ENCODE measurements at places on chromosomes 11 and 22.

DNA sequence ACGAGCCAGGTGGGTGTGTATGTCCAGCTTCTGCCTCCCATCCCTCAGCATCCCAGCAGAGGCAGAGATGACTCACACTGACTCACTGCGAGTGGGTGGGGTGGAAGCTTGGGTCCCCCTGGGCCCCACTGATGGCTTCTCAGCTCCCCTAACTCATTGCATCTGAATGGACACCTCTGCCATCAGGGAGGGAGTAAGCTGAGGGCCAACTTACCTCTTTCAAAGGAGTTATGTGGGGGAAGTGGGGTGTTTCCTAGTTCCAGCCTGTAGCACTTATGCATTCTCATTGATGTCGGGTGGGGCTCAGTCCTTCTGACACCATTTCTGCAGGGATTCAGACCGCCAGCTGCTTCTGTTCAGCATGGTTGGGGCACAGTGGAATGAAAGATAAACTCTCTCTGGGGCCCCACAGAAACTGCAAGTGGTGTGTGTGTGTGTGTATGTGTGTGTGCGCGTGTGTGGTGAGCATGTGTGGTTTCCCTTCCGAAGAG lies 1425.8 kb downstream of the TBC1D22A start:
- no peak for DNase-seq

- DNase-seq: no peak
Measured at GRCh38 chr11:33027846-33028536, 11.4 kb upstream of the TCP11L1 start.

- DNase-seq: no peak
Measured at GRCh38 chr11:75862437-75862836, 47.4 kb downstream of the UVRAG start.

- DNase-seq: no peak
Measured at GRCh38 chr11:1040428-1041148, 4.1 kb upstream of the MUC6 start.

DNA sequence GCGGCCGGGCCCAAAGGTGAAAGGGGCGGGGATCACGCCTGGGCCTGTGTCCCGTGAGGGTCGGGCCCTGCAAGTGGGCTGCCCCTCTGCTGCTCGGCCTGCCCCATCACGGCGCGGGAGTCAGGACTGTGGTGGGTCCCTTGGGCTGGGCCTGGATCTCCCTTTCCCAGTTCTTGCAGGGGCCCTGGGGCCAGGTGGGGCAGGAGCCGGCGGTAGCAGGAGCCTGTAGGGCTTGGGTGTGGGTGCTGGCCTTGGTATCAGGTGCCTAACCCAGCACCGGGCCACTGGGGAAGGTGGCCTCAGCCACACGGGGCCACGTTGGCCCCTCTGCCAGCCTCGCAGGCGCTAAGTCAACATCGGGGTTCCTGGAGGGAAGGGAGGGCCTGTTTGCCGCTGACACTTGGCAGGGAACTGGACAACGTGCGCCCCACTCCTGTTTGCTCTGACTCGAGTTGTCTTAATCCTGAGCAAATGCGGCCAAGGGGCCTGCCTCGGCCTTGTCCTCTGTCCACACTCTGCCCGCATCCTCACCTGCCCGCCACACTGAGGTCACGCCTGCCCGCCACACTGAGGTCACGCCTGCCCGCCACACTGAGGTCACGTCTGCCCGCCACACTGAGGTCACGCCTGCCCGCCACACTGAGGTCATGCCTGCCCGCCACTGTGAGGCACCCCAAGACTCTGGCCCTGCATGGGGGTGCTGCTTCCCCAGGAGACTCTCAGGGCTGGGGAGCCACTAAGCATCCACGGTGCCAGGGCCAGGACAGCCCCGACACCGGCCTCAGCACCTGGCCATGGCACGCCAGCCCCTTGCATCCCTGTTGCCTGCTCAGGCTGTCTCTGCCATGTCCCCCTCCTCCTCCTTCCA lies 14.2 kb upstream of the MUC5B start:
- no peak for DNase-seq

DNA sequence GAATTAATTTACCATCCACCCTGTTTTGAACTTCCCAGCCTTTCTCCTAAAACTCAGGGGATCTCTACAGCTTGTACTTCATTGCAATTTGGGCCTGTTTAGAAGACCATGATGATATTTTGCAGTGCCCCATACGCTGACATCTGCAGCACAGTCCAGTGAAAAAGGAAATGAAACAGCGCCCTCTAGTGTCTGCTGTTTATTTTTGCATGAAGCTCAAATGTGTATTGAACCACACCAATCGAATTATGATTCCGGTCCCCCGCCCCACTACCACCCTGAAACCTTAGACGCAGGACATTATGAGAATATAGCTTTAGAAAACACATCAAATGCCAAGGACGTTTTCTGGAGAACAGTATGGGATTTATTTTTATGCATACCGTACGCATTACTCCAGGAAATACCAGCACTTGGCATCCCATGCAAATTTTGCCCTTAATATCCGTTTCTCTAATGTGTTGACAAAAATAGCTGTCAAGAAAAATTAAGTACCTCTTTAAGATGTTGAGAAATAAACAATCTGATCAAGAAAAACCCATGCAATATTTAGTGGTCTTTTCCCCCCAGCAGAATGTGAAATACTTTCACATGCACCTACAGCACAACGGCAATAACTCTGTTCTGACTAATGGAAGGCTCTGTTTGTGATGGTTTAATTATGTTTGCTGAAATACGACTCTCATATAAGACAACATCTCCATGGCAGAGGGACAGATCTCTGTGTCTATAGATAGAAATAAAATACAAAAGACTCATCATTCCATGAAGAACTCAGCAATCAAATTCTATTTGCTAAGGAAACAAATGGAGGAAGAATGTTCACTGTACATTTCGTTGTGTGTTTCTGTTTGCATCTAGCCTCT lies 93.9 kb downstream of the TECTA start:
- DNase-seq: peak; percentile 71

DNA sequence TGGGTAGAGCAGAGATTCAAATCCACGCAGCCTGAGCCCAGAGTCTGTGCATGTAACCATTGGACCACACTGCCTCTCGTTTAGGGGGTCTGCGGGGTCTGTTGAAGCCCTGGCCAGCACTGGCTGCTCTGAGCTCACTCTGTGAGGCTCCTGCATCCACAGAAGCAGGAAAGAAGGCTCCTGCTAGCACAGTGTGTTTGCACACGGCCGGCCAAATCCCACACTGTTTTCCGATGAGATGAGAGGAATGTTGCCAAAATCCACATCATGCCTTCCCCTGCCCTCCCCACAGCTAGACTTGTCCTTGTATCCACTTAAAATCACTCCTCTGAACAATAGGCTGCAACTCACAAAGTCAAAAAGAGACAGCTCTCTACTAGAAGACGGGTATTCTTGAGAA lies 10.6 kb upstream of the SLC22A12 start:
- DNase-seq: no peak

GRCh38 chr11:31860391-31860790 lies 49.3 kb upstream of the PAX6 start:
- DNase-seq: no peak

- DNase-seq: no peak
Measured at GRCh38 chr11:65316227-65317024, 1.8 kb downstream of the CDC42EP2 start.

GRCh38 chr11:99645934-99646333 lies 625.2 kb downstream of the CNTN5 start:
- no peak for DNase-seq

GRCh38 chr11:122634501-122634900 lies 21.0 kb upstream of the UBASH3B start:
- no peak for DNase-seq

DNA sequence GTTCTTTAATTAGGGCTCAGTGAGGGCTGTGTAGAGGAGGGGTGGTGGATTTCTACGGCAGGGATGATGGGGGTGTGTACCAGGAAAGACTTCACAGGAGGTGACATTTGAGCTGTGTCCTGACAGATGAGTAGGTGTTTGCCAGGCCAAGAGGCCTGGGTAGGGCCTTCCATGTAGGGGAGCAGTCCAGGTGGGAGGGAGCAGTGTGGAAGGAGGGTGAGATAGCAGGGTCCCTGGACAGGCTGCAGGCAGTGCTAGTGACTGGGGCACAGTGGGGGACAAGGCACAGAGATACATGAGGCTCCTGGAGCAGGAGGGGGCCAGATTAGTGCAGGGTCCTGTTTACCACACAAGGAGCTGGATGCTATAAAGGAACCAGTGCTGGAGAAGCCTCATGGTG lies 147.9 kb upstream of the CADM1 start:
- DNase-seq: no peak

- DNase-seq: no peak
Measured at GRCh38 chr11:95373241-95373640, 142.2 kb upstream of the SESN3 start.

DNA sequence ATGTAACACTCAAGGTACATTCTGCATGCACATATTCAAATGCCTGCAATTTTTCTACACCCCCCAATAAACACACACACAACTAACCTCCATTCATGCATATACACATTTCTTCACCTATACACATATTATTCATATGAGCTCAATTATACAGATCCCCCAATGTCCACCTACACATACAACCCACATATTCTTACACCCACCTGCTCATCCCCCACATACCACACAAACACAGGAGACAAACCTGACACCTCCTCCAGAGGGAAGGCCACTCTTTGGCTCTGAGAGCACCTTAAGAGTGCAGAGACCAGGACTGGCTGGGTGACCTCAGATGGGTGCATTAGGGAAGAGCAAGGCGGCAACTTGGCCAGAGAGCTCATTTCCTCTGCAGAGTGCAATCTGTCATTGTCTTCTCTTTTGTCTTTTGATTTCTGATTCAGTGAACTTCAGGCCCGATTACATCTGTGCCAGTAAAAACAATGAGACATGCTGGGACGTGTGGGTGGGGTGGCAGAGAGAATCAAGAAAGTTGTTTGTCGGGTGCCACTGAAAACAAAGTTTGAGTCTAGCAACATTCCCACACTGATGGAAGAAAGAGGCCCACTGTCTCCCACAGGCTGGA lies 208.4 kb downstream of the NXPE2 start:
- DNase-seq: no peak

DNA sequence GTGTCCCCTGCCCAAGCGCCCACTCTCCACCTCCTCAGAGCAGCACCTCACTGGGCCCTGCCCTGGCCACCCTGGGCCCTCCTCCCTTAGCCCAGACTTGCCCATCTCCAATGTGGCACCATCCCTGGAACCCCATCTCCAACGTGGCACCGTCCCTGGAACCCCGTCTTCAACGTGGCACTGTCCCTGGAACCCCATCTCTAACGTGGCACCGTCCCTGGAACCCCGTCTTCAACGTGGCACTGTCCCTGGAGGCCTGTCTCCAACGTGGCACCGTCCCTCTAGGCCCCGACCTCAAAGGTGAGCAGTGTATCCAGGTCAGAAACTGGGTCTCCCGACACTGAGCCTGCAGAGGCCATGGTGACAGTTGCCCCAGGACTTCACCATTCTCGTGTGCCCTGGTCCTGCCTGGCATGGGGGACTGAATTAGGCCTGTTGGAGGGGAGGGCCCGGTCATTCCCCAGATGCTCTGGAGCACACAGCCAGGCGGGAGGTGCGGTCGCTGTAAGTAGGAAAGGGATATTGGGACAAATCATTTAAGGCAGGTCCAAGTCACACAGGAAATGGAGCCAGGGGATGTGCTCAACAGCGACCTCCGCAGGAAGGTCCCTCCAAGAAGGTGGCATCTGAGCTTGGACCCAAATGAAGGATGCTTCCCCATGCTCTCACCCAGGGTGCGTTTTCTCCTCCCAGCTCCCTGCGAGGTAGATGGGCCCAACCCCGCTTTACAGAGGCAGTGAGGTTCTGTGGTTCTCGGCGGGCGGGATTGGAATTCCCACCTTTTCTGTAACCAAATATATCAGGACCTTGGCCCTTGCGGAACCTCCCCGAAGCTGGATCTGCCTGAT lies 2.4 kb upstream of the CTSD start:
- DNase-seq: no peak

DNA sequence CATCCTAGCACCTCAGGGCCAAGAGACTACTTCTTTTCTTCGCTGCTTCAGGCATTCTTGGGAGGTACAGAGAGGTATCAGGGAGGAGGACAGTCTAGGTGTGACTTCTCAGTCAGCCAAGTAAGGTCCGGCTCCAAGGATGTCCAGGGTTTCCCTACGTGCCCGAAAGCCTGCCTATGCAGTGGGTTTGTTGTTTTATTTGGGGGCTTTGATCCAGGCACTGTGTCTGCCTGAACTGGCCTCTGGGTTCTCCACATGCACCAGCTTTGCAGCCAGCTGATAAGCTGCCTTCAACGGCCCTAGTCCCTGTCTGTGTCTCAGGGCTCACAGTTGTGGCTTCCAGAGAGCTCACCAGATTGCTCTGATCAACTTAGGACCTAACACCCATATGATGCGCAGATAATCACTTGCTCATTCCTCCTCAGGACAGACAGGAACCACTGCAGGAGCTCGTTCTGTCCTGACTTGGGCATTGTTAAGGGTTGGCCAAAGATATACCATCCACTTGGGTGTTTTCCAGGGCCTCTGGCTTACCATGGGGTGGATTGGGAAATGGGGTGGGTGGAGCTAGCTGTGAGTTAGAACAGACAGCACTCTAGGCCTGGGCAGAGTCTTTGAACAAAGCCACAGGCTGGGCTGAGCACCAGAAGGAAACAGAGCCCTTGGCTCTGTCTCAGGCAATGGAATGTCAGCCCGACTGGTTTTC lies 45.5 kb upstream of the CRYBB3 start:
- no peak for DNase-seq

- no peak for DNase-seq
Measured at GRCh38 chr11:99066618-99067317, 46.0 kb downstream of the CNTN5 start.

DNA sequence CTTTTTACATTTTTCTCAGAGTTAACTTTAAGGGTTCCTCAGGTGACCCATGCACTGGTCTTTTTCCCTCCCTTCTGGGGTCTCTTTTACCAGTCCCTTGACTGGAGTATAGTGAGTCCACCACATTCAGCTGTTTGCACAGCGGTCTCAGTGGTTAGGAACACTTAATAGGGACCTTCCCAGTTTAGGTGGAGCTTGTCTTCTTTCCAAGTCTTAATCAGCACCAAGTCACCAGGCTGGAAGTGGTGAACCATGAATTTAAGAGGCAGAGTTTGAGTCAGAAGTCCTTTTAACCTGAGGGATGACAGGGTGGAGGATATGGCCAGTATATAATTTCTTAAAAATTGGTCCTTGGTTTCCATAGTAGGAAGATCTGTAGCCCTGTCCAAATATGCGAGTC lies 349.7 kb upstream of the MPPED2 start:
- DNase-seq: no peak

GRCh38 chr11:3037040-3037944 lies 19.9 kb downstream of the CARS1 start:
- DNase-seq: peak; percentile 48

- no peak for DNase-seq
Measured at GRCh38 chr11:37050311-37050710, 452.3 kb upstream of the RAG2 start.

- DNase-seq: no peak
Measured at GRCh38 chr22:27895600-27895999, 23.5 kb downstream of the PITPNB start.

- DNase-seq: no peak
Measured at GRCh38 chr22:48182031-48182430, 1419.6 kb downstream of the TBC1D22A start.

DNA sequence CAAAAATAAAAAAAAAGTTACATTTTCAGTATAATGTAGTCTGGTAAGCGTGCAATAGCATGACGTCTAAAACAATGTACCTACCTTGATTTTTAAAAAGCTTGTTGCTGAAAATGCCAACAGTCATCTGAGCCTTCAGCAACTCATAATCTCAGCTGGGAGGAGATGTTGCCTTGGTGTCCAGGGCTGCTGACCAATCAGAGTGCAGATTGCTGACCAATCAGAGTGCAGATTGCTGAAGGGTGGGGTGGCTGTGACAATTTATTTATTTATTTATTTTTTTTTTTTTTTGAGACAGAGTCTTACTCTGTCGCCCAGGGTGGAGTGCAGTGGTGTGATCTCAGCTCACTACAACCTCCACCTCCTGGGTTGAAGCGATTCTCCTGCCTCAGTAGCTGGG lies 17.8 kb downstream of the ZBED4 start:
- no peak for DNase-seq

GRCh38 chr11:16856022-16856471 lies 117.6 kb downstream of the C11orf58 start:
- no peak for DNase-seq
